Left kidney (tissue), 8 donors: ENCODE measurements at places on chromosomes 7 and 10.

DNA sequence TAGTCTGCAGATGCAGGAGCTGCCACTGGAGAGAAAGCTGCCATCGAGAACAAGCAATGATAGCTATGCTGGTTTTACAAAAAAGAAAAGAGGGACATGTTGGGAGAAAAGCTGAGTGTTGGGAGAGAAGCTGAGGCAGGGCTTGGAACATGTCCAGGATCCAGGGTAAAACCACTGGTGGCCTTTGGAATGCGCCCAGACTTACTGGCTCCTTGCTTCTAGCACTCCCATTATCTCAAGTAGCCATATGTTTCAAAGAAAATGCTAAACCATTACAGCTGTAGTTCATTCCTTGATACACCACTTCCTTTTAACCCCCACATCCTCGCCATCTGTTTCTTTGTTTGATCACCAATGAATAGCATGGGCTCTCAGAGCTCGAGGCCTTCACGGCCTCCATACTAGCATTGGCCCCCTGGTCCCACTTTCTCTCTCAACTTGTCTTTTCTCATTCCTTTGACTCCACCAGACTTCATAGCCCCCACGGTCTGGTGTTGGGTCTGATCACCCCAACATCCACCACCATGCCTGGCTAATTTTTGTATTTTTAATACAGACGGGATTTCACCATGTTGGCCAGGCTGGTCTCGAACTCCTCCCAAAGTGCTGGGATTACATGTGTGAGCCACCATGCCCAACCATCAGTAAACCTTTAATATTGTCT lies 23.8 kb upstream of the PLAC9 start:
- DNase-seq: no peak

- DNase-seq: peak; percentile 41
Observed at GRCh38 chr7:107043921-107044346, 571 bp upstream of the PRKAR2B start.

GRCh38 chr7:66016131-66016461 lies 34.1 kb upstream of the GUSB start:
- no peak for DNase-seq

DNA sequence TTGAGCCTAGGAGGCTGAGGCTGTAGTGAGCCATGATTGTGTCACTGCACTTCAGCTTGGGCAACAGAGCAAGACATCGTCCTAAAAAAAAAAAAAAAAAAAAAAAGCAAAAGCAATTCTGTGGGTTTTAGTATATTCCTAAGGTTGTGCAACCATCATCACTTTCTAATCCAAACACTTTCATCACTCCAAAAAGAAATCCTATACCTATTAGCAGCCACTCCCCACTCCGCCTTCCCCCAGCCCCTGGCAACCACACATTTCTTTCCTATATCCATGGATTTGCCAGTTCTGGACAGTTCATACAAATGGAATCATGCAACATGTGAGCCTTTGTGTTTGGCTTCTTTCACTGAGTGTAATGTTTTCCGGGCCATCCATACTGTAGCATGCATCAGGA lies 20.4 kb downstream of the ZAN start:
- DNase-seq: no peak

- DNase-seq: no peak
Observed at GRCh38 chr7:1761774-1762173, 91.7 kb downstream of the ELFN1 start.

DNA sequence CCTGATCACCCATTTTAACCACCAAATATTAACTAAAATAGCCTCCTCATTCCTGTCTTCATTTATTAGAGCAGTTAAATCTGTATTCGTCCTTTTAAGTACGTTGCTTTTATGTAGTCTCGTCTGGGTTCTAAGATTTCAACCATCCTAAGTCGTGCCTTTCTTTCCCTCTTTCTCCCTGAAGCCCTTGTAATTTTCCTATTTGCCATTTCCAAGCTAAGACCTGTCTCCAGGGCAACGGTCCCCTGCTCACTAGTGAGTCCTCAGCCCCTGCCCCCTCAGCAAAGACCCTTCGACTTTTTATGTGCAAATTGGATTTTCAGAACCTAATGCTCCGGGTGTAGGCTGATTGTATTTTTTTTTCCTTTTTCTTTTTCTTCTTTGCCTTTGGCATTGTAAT lies 16.1 kb upstream of the MEST start:
- no peak for DNase-seq
